Brain (organoid and tissue), 16 donors: ENCODE measurements at places on chromosomes 2 and 18. TPM values are rescaled to one million over a fixed set of nuclear protein-coding genes. Genes with fewer than 3 reads are reported as not detected.

DNAH7 gene
- 0.75 TPM for polyA plus RNA-seq

UGT1A4 gene
- polyA plus RNA-seq = not detected

ABCG8 gene
- not detected for polyA plus RNA-seq

CNDP2 gene
- polyA plus RNA-seq = 220 TPM

RAMP1 gene
- polyA plus RNA-seq = 75.7 TPM

CCL20 gene
- polyA plus RNA-seq = not detected

LIPG gene
- polyA plus RNA-seq = 0.44 TPM

RHBDD1 gene
- 18.1 TPM for polyA plus RNA-seq

HRH4 gene
- not detected for polyA plus RNA-seq

FEV gene
- 5.9 TPM for polyA plus RNA-seq

FABP1 gene
- 1.0 TPM for polyA plus RNA-seq

CRYBA2 gene
- polyA plus RNA-seq = 9.1 TPM
